ENCODE measurements at places on chromosomes 3 and 15.

- no peak for DNase-seq
Measured at GRCh38 chr15:31254431-31255175, 72.0 kb upstream of the KLF13 start.

GRCh38 chr3:171258316-171258715, 201.9 kb downstream of the TNIK start:
- DNase-seq: no peak

DNA sequence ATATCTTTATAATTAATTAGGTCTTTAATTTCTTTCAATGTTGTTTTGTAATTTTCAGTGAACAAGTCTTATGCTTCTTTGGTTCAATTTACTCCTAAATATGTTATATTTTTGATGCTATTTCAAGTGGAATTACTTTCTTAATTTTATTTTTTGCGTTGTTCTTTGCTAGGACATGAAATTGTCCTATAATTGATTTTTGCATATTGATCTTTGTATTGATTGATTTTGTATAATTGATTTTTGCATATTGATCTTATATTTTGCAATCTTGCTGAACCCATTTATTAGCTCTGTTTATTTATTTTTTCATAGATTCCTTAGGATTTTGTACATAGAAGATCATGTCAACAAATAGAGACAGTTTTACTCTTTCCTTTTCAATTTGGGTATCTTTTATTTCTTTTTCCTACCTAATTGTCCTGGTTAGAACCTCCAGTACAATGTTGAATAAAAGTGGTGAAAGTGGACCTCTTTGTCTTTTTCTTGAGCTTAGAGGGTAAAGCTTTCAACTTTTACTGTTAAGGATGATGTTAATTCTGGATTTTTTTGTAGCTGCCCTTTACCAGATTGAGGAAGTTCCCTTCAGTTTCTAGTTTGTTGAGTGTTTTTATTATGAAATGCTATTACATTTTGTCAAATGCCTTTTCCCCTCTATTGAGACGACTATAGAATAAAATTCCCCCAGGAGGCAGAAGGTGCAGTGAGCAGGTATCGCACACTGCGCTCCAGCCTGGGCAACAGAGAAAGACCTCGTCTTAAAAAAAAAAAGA, 36.8 kb upstream of the CCDC50 start:
- no peak for DNase-seq

DNA sequence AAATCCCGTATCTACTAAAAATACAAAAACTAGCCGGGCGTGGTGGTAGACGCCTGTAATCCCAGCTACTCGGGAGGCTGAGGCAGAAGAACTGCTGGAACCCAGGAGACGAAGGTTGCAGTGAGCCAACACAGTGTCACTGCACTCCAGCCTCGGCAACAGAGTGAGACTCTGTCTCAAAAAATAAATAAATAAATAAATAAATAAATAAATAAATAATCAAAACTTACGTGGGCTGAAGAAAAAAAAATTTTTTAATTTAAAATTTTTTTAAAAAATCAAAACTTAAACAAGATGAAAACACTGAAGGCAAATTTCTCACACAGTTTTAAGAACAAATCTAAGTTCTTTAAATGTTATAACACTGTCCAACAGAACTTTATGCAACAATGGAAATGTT, 14.4 kb downstream of the MSL2 start:
- DNase-seq: no peak

- DNase-seq: no peak
Measured at GRCh38 chr3:188528396-188528795, 374.4 kb downstream of the LPP start.

DNA sequence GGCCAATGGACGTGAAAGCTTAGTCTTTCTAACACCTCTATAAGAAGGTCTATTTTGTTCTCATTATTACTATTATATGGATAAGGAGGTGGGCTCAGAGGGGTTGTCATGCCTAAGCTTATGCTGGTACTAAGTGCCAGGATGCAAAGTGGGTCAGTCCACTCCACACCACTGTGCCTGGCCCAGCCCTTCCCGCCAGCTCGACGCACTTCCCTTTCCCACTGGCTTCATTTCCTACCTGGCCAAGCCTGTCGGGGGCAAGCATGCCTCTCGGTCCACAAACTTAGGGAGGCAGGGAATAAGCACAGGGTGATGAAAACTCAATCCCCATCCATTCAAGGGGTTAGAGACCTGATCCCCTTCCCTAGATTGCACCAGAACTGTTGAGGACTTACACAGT, 5.9 kb upstream of the SYNM start:
- no peak for DNase-seq

- DNase-seq: no peak
Measured at GRCh38 chr3:112773-113172, 83.8 kb upstream of the CHL1 start.

GRCh38 chr3:84835366-84835765, 123.4 kb upstream of the CADM2 start:
- DNase-seq: no peak

- no peak for DNase-seq
Measured at GRCh38 chr3:2714834-2715233, 395.3 kb downstream of the IL5RA start.

- DNase-seq: no peak
Measured at GRCh38 chr15:50162969-50163718, 18.9 kb upstream of the SLC27A2 start.

DNA sequence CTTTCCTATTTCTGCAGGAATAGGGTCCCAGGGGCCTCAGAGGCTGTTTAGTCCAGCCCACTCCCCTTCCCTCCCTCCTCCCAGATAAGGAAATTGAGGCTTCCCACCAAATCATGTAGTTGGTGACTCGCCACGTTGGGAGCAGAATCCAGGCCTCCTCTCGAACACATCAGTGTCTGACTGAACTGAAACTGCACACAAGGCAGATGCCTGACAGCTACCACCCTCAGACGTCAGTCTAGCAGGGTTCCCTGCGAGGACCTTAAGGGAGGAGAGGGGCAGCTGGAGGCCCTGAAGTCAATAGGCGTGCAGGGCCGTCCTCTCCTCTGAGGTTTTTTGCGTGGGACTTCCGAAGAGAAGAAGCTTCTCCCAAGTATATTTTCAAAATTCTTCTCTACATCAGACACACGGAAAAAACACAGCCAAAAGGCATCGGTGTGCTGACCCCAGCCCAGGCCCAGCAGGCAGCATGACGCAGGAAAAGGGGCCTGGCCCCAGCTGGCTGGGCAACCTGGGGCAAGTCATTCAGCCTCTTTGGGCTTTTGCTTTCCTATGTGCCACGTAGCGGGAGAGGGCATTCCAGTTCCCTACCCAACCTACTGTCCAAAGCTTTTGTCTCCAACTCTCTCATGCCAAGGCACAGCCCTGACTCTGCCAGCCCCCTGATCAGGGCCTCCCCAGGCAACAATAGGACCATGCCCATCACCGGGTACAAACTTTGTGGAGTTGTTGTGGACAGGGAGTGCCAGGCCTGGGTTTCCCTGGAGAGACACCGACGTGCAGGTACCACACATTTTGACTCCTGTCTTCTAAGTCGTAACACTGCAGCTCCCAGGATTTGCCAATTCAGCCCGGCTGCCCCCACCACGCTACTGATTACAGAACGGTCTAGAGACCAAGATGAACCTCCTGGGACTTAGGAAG, 283.1 kb downstream of the XXYLT1 start:
- DNase-seq: no peak

- DNase-seq: no peak
Measured at GRCh38 chr3:105821433-105821832, 47.4 kb downstream of the CBLB start.

DNA sequence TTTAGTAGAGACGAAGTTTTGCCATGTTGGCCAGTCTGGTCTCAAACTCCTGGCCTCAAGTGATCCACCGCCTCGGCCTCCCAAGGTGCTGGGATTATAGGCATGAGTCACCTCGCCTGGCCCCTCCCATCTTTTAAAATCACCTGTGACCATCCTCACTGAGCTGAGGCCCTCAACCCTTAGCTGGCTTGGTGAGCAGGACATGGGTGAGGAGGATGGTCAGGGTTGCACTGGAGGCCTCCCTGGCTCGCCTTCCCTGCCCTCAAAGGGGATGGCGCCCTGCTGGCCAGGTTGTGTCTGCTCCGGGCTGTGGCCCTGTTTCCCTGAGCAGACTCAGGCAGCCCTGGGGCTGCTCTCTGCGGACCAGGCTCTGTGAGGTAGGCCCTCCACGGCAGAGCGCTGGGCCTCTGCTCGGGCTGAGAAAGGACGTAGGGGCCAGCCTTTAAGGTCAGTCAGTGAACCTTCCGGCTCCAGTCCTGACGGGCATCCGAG, 33.7 kb downstream of the SYNM start:
- DNase-seq: no peak

DNA sequence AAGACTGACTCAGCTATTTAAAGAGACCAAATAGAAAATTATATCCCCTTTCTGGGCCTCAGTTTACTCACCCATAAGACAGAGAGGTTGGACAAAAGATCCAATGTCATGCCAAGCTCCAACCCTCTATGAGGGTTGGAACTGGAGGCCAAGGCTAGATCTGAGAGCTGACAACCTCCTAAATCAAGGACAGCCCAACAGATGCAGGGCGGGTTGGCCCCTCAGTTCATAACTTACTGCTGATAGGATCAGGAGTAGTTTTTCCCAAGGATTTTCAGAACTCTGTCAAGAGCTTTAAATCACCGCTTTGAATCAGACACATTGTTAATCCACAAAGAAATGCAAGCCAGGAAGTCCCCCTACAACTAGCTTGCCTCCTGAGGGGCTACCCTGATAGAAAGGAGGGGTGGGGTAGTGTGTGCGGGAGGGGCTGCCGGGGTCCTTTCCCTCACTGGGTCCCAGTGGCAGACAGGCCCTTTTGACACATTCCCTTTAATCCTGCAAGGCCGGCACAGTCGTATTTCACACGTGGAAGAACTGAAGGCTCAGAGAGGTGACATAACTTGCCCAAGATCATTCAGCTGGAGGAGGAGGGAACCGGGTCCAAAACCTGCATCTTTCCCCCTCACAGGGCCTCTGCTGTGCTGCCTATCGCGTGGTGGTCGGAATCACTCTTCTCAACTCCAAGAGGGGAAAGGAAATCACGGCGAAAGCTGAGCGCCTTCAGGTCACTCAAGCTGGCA, 21.4 kb downstream of the BMF start:
- DNase-seq: no peak

- no peak for DNase-seq
Measured at GRCh38 chr3:52237657-52238172, 1.2 kb downstream of the TWF2 start.

- DNase-seq: no peak
Measured at GRCh38 chr3:128498127-128498626, 5.2 kb upstream of the GATA2 start.

DNA sequence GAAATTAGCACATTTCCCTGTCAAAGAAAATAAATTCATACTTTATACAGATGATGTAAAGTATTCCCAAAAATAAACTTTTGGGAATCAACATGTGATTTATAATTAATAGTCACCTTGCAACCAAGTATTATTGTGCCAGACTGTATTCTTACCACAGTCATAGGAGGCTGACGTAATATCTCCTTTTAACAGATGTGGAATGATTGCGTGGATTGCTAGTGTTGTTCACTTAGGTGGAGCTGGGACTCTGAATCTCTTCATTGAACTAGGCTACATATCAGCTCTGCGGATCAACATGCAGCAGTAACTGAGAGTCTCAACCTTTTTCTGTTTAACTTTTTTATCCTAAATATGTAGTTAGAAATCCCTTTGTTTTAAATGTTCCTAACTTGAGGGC, 37.2 kb downstream of the PXK start:
- DNase-seq: no peak

GRCh38 chr3:31858439-31858838, 122.6 kb downstream of the OSBPL10 start:
- DNase-seq: no peak

- no peak for DNase-seq
Measured at GRCh38 chr3:129607391-129608068, 1.1 kb upstream of the PLXND1 start.

DNA sequence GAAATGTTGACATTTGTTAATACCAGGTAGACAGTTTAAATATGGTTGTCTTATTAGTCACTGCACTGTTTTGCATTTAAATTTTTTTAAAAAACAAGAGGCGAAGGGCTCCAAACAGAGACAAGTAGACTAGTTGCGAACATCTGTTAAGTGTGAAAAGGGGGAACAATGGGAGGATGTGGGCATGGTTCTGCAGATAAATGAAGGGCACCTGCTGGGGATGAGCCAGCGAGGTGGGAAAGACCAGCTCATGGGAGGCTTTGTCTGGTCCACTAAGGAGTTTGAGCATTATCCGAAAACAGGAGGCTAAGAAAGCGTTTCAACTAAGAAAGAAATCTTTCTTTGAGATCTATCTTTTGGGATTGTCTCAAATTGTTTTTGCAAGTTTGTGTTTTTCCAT, 72.7 kb downstream of the FBN1 start:
- DNase-seq: no peak

DNA sequence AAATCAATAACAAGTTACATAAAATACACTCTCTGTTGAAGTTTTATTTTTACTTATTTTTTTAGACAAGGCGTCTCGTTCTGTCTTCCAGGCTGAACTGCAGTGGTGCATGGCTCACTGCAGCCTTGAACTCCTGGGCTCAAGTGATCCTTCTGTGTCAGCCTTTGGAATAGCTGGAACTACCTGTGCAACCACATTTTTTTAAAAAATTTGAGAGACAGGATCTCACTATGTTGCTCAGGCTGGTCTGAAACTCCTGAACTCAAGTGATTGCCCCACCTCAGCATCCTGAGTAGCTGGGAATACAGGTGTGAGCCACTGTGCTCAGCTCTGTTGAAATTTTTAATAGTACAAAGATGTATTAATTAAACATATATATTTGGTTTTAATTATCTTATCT, 614.3 kb upstream of the ARRDC4 start:
- DNase-seq: no peak

- no peak for DNase-seq
Measured at GRCh38 chr3:192943393-192943792, 25.7 kb upstream of the MB21D2 start.

- no peak for DNase-seq
Measured at GRCh38 chr15:27671819-27672437, 427.2 kb downstream of the OCA2 start.

GRCh38 chr3:15094187-15094875, 4.6 kb downstream of the RBSN start:
- DNase-seq: no peak
